Activated CD4-positive, alpha-beta T cell treated with anti-CD3 and anti-CD28 coated beads, Interleukin-2, amount 50 U/mL, for 24 hours (primary cell): ENCODE measurements at places on chromosomes 6 and 20.

DNA sequence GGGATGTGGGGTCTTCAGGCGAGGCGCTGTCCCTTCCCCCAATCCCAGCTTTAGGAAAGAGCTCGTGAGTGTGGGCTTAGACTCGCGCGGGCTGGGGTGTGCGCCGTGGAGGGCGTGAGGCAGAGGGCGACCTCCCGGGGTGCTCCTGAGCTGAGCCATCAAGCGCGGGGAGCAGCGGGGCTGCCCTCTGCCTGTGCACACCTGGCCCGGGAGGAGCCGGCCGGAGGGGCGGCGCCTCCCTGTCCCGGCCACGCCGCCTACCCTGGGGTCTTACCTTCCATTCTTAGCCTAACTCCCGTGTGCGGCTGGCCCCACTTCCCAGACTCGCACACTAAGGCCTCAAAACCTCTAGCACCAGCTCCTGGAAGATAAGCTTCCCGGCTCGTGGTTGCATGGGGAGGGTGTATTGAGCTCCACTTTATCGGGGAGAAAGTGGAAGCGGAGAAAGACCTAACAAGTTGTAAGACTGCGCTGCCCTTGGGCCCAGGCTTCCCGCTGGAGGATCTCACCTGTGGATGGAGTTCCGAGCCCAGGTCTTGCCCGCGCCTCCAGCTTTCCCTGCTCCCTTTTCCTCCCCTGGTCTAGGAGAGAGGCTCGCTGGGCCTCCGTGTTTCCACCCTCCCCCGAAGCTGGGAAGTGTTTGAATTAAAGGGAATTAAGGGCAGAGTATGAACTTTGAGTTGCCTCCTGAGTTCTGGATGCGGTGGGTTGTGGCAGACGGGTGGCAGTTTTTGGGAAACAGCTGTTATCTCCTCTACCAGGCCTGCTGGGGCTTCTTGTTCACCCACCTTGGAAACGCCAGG, 1.2 kb downstream of the DNMT3B start:
- no peak for DNase-seq

- DNase-seq = no peak
These were observed 1.1 kb downstream of the RNF39 start for GRCh38 chr6:30074331-30075093.

- no peak for DNase-seq
These were observed 10.7 kb upstream of the SLA2 start for GRCh38 chr20:36656733-36657132.

GRCh38 chr6:149988550-149989346, 25.0 kb downstream of the ULBP1 start:
- no peak for DNase-seq
